HFFc6 (cell line): ENCODE measurements at places on chromosomes 2 and 18.

- no peak for DNase-seq
Measured at GRCh38 chr18:63286926-63287325, 32.6 kb downstream of the BCL2 start.

DNA sequence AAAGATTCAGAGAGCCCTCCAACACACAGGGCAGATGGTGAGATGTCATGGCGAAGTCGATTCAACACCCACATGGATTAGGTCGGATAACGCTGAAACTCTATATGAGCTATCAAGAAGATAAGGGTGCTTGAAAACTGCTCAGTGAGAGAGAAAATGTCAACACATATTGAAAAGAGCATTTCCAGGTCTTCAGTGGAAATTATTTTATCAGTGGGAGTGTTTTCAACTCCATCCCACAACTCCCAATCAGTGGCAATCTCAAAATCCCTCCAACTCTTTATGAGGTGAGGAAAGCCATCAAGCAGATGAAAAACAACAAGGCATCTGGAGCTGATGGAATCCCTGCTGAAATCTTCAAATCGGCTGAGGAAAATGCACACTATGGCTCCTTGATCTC, 104.5 kb upstream of the KLHL14 start:
- DNase-seq = no peak

DNA sequence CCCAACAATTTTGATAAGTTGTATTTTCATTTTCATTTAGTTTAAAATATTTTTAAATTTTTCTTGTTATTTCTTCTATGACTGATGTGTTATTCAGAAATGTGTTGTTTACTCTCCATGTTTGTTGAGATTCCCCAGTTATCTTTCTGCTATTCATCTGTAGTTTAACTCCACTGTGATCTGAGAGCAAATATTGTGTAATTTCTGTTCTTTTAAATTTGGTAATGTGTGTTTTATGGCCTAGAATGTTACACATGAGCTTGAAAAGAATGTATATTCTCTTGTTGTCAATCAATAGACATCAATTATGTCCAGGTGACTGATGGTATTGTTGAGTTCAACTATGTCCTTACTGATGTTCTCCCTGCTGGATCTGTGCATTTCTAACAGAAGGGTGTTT, 188.2 kb downstream of the CYP26B1 start:
- DNase-seq = no peak

DNA sequence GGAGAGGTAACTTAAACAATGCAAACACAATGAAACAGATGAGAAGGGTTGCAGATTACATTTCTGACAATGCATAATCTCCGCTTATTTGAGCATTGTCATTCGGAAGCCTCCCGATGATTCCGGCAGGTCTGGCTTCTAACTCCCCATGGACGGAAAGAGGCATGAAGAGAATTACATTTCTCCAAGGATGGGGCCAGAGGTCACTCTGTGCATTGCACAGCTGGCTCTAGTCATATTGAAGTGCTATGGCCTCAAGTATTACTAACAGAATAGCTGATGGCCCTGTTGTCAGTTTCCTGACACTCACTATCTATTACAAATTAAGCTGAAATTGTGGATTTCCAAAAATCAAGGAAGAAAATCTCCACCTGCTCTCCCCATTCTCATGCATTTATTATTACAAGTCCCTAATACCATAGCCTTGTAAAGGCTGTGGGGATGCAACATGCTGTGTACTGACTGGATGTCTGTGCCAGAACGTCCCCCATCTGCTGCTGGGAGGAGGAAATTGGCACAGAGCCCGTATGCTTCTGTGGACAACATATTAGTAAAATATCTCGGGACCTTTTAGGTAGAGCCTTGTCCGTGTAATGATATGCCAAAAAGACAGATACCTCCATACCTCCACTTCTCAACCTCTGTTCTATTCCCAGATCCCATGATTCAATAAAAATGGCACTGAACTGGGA, 168.1 kb downstream of the SETBP1 start:
- no peak for DNase-seq

GRCh38 chr18:47484068-47484467, 232.6 kb upstream of the SKOR2 start:
- no peak for DNase-seq

GRCh38 chr18:58468191-58468590, 160.7 kb downstream of the ALPK2 start:
- DNase-seq = no peak

GRCh38 chr18:25457601-25458000, 105.6 kb upstream of the ZNF521 start:
- no peak for DNase-seq
